Sigmoid colon (tissue), 7 donors: ENCODE measurements at places on chromosomes 12 and 14.
A peak's percentile ranks its signal among the peaks of the same experiment; 100 is the strongest.

GRCh38 chr14:97185186-97185585, 388.0 kb downstream of the VRK1 start:
- H3K4me3 ChIP-seq, result no peak overlapping the region
- H3K36me3 ChIP-seq, result no peaks in the 10 kb centered on the region
- H3K4me1 ChIP-seq, result no peaks in the 10 kb centered on the region
- no peak overlapping the region for H3K27ac ChIP-seq
- no peaks in the 10 kb centered on the region for H3K27me3 ChIP-seq
- DNase-seq, result no peak

DNA sequence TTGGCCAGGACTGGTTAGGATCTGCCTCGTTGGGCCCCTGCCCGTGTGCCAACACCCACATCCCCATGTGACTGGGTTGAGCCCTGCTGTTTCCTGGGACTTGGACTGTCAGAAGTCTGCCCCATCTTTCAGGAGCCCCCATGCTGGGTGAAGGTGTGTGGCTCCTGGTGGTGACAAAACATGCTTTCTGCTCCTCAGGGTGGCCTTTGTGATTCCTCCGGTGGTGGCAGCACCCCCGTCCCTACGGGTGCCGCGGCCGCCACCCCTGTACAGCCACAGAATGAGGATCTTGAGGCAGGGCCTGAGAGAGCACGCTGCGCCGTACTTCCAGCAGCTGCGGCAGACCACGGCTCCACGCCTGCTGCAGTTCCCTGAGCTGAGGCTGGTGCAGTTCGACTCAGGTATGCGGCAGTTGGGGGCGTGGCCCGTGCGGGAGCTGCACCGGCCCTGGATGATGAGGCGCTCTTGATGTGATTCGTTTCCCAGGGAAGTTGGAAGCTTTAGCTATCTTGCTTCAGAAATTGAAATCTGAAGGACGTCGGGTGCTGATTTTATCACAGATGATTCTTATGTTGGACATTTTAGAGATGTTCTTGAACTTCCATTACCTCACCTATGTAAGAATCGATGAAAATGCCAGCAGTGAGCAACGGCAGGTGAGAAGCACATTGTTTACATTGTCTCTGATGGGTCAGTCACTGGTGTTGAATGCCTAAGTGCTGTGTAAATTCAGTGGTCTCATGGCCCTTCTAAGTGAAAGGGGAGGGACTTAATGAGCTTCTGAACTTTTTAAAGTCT, 80.0 kb downstream of the EP400 start:
- H3K27me3 ChIP-seq, result no peaks in the 10 kb centered on the region
- no peak for DNase-seq
- no peaks in the 10 kb centered on the region for H3K4me1 ChIP-seq
- H3K4me3 ChIP-seq, result no peak overlapping the region

DNA sequence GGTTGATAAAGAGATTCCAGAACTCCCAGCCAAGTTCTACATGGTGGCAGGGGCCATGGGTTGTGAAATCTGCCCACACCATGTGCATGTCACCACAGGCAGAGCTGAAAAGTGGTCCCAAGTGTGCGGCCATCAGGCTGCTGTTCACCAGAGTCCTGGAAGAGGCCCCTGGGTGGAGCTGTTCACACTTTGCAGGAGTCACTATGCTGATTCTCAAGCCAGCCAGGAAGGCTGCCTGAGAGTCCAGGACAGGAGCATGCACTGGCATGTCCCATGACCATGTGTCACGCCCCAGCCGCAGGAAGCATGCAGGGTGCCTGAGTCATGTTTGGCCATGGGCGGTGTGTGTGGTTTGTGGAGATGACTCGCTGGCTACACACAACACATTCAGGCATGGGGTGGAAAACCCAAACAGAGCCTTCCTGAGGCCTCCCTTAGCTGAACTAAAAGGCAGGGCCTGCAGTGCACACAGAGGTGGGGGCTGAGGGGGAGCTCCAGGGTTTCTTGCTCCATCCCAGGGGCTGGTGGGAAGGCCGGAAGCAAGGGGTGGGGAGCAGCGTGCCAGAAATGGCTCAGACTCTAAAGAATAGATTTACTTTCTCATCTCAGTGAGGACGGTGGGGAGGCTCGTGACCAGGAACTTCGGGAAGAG, 19.4 kb downstream of the ABCB9 start:
- no peak overlapping the region for H3K4me3 ChIP-seq
- no peaks in the 10 kb centered on the region for H3K36me3 ChIP-seq
- no peaks in the 10 kb centered on the region for H3K27me3 ChIP-seq
- peak overlapping the region; percentile 44 for H3K27ac ChIP-seq

DNA sequence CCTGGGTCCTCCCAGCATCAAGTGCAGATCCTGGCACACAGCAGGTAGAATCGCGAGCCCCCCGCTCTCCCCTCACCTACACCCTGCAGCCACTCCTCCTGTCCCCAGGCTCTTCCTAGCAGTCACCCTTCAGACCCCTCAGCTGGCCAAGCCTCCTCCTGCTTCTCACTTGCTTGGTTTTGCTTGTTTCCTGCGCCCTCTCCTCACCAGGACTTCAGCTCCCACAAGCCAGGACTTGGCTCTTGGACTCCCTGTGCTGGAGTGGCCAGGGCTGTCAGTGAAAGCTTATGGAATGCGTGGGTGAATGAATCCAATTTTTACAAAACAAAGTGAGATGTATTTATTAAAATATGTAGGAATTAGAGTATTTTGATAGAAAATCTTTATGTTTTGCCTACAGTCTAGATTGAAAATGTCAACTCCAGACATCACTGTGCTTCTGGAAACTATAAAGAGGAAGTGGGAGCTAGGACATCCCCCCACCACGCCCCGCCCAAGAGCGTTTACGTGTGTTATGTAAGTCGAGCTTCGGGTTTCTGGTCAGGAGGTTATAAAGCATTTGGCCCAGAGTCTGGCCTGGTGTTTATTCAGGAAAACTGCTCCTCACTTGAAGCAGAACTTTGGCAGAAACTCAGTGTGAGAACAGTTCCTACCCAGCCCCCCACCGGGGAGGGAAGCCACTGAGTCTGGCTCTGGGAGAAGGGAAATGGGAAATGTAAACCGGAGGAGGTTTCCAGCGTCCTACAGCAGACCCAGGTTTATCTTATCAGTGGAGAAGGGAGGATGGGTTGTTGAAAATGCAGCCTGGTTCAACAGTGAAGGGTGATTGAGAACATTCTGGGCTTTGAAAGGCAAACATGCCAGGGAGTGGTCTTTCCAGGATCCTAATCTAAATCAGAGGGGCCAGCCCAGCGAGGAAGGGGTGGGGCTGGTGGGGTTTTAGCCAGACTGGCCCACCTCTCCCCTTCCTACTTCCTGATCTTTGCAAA, 8.8 kb downstream of the ALDH2 start:
- peak overlapping the region; percentile 28 for H3K4me3 ChIP-seq
- no peaks in the 10 kb centered on the region for H3K27me3 ChIP-seq
- peaks cover 78% of the 10 kb centered on the region for H3K4me1 ChIP-seq
- peaks cover 28% of the 10 kb centered on the region for H3K36me3 ChIP-seq
- DNase-seq, result peak; percentile 95

- no peak overlapping the region for H3K4me3 ChIP-seq
- H3K27ac ChIP-seq, result peak overlapping the region; percentile 70
- H3K27me3 ChIP-seq, result no peaks in the 10 kb centered on the region
- no peaks in the 10 kb centered on the region for H3K36me3 ChIP-seq
These were observed 10.1 kb upstream of the NR2C1 start for GRCh38 chr12:95083471-95083870.

DNA sequence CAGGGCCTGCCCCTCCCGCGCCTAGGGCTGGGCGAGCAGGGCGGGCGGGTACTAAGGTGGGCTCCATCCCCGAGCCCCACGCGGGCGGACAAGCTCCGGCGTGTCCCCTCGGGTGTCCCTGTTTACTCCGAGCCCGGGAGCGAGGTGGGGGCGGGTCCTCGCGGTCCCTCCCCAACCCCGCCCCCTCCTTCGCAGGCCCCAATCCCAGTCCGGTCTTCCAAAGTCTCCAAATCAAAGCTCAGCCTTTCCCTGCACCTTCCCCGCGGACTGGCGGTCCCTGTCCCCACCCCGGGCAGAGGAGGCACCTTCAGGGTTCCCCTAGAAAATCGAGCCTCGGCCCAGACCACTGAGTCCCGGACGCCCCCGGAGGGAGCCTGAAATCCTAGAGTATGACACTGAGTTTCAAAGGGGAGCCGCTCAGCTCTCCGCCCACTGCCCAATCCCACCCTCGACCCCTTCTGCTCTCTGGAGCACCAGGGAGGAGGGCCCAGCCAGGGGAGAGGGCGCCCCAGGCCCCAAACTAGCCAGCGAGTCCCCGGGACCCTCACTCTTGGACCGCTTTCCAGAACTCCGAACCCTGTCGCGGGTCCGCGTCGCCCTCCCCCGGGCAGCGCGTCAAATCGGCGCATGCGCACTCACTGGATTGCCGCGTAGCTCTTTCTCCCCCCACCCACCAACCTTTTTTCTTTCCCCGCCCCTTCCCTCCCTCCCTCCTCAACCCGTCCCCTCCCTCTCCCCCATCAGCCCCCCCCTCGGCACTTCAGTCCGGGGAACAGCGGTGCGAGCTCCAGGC, at the start of gene LRP1:
Gene LRP1 (plus strand): TSS at position 758 of the 793 bp plus-strand sequence. CDS start 482 bp downstream, outside the sequence.
- H3K4me1 ChIP-seq, result peaks cover 46% of the 10 kb centered on the region
- no peaks in the 10 kb centered on the region for H3K36me3 ChIP-seq
- H3K27ac ChIP-seq, result peak within 1 kb of the TSS; percentile 98
- H3K4me3 ChIP-seq, result peak within 1 kb of the TSS; percentile 93

- H3K27ac ChIP-seq, result no peak overlapping the region
- no peaks in the 10 kb centered on the region for H3K4me1 ChIP-seq
- DNase-seq, result no peak
- no peaks in the 10 kb centered on the region for H3K27me3 ChIP-seq
These were observed 117.7 kb upstream of the FRMD6 start for GRCh38 chr14:51533872-51534553.

DNA sequence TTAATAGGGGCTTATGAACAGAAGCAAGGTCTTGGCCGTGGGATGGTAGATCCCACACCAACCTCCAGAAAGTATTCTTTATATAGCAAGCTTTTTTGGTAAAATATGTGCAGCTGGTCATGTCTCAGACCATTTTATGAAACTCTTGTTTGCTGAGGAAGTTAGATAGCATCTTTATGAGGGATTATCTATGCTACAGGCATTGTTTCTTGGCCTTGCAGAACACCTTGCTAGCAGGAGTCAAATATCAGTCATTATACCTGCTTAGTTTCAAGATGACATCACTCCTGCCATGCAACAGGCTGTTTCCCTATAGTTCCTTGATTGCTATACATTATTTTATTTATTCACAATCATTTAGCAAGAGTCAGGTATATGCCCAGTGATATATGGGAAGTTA, 84.8 kb upstream of the LRFN5 start:
- no peaks in the 10 kb centered on the region for H3K27me3 ChIP-seq
- H3K36me3 ChIP-seq, result no peaks in the 10 kb centered on the region
- H3K4me3 ChIP-seq, result no peak overlapping the region

DNA sequence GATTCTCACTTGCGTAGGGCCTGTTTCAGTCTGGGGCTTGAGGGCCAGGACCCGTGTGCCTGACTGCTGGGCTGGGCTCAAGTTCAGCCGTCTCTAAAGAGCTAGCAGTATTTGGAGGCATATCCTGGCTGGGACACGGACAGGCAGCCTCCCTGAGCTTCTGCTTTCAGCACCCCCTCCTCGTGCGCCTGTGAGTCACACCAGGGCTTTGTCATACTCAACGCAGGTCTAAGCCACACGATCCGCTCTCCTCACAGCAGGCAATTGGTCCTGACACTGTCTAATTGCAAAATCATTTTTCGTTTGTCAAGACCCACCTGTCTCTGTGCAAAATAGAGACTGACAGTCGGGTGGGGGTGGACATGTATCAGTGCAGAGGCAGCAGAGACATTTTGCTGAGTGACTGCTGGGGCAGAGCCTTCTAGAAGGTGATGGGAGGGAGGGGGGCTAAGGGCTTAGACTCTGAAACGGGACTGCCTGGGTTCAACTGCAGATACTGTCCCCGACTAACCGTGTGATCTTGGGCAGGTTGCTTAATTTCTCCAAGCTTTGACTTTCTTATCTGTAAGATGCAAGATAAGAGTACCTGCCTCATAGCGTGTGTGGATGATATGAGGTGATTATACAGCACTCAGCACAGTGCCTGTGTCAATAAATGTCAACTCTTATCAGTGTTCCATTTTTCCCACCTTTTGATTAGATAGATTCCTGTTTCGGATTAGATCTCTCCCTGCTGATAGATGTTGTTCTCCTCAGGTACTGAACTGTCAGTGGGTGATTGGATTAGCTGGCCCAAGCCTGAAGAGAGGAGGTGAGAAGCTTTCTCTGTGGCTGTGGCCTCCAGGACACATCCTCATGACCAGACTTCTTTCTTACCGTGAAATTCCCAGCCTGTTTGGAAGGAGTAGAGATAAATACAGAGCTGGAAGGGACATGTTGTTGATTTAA, 53.1 kb downstream of the KCNA1 start:
- no peaks in the 10 kb centered on the region for H3K36me3 ChIP-seq
- no peaks in the 10 kb centered on the region for H3K27me3 ChIP-seq
- no peak overlapping the region for H3K27ac ChIP-seq
- H3K4me3 ChIP-seq, result no peak overlapping the region
- peaks cover 23% of the 10 kb centered on the region for H3K4me1 ChIP-seq

DNA sequence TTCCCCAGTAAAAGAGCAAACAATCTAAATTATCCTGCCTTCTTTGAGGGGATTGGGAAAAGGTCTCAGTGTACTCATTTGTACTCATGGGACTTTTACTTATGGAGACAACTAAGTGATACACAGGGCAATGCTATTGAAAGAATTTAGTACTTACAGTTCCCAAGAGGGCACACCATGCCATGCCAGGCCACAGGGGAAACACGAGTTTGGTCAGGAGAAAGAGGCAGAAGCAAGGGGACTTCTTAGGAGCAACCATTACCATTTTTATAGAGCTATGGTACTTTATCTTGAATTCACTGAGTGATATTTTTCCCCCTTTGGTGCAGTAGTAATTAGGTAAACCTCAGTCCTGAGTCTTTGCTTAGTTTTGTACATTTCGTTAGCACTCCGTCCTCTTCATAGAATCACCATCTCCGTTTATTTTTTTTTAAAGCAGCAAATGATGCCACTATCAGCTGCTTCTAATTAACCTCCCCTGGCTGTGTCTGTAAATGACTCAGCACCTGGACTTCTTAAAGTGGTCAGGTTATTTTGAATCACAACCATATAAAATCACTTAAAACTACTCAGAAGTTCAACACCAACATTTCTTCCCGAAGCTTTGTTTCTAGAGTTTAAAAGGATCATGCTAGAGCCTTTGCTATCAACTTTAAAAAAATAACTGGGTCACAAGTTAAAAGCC, 5.9 kb upstream of the WASHC3 start:
- H3K27me3 ChIP-seq, result no peaks in the 10 kb centered on the region
- no peaks in the 10 kb centered on the region for H3K4me1 ChIP-seq
- H3K4me3 ChIP-seq, result no peak overlapping the region
- H3K36me3 ChIP-seq, result no peaks in the 10 kb centered on the region

- H3K4me1 ChIP-seq, result no peaks in the 10 kb centered on the region
- no peak overlapping the region for H3K4me3 ChIP-seq
- H3K27ac ChIP-seq, result no peak overlapping the region
- DNase-seq, result no peak
- no peaks in the 10 kb centered on the region for H3K36me3 ChIP-seq
These were observed 46.7 kb downstream of the BHLHE41 start for GRCh38 chr12:26077915-26078702.

DNA sequence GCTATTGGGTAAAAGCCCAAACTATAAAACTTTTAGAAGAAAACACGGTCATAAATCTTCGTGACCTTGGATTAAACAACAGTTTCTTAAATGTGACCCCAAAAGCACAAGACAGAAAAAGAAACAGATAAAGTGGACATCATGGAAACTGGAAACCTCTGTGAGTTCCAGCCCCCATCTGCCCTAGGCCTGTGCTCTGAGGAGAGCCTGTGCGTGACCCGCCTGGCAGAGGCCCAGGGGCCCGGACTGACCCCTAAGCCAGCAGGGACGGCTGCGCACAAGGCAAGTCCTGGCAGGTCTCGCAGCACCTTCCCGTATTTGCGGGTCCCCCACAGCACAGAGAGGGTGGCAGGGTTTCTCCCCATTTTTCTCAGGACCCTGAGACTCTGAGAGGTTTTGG, 76.0 kb downstream of the CHGA start:
- H3K4me3 ChIP-seq, result no peak overlapping the region
- H3K36me3 ChIP-seq, result no peaks in the 10 kb centered on the region
- no peaks in the 10 kb centered on the region for H3K27me3 ChIP-seq
- peaks cover 47% of the 10 kb centered on the region for H3K4me1 ChIP-seq
